Fibroblast of lung (primary cell): ENCODE measurements at places on chromosomes 5 and 9. TPM values are rescaled to one million over a fixed set of nuclear protein-coding genes. Genes with fewer than 3 reads are reported as not detected.

TMEM252 gene
- total RNA-seq = not detected in 2 replicates

PDE6A gene
- total RNA-seq = under 0.01 TPM in 2 replicates

WNT8A gene
- total RNA-seq = not detected in 2 replicates

PCDHGB5 gene
- total RNA-seq = 17.5 and 21.5 TPM in 2 replicates

FST gene
- 129 and 759 TPM in 2 replicates for total RNA-seq

GALNT12 gene
- 18.2 and 27.2 TPM in 2 replicates for total RNA-seq

LCN10 gene
- not detected in 2 replicates for total RNA-seq

RNF183 gene
- not detected in 2 replicates for total RNA-seq

SLC34A1 gene
- not detected in 2 replicates for total RNA-seq

CDHR2 gene
- total RNA-seq = under 0.01 TPM in 1 of 2 replicates, not detected in the other

DNA sequence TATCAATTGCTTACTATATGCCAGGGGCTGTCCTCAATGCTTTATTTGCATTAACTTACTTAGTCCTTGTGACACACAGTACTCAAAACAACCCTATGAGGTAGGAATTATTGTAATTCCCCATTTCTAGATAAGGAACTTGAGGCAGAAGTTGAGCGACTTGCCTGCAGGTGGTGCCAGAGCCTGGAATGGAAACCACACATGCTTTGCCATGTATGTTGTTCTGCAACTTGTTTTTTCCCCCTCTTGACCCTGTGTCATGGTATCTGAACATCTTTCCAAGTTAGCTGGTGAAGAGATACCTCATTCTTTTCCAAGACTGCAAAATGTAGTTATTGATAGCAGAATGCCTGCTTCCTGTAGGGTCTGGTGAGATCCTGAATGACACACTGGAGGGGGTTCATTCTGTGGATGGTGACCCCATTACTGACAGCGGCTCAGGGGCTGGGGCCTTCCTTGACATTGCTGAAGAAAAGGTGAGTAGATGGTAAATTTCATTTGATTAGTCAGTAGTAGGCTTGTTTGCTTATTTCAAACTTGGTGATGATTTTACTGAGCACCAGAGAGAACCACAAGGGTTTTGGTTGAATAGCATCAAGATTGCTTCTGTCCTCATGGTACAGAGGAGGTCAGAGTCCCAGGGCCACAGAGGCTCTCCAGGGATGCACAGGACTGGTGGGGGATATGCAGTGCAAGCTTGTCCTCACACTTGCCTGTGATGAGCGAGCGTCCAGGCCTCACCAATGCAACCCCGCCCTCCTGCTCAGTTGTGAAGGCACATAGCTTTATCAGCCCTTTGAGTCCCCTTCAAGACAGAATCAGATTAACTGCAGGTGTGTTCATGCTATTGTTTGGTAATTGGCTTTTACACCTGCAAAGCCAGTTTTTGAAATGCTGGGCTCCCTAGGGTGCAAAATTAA is 57.0 kb downstream of the COL15A1 start:
- peak; percentile 75 for DNase-seq

DNA sequence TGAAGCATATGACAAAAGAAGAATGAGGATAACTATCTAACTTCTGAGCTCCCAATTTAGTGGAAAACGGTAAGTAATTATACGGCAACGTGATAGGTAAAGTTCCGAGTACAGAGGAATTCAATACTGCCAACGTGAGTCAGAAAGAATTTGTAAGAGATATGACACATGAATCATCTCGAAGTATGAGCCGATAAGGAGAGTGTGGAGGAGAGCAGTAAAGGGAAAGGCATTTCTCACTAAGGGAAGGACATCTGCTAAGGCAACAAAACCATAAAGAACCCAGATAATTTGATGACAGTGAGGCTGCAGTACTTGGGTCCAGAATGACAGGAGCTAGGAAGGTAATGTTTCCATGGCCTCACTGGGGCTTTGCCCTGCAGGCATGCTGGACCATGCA is 11.0 kb downstream of the MPDZ start:
- peak; percentile 92 for DNase-seq

- DNase-seq = peak; percentile 0
Observed at GRCh38 chr9:24189986-24190385, 355.7 kb downstream of the IZUMO3 start.

GRCh38 chr5:133821311-133821741 is 147.1 kb downstream of the C5orf15 start:
- no peak for DNase-seq

GRCh38 chr5:2038321-2039179 is 155.8 kb upstream of the IRX4 start:
- peak; percentile 6 for DNase-seq

DNA sequence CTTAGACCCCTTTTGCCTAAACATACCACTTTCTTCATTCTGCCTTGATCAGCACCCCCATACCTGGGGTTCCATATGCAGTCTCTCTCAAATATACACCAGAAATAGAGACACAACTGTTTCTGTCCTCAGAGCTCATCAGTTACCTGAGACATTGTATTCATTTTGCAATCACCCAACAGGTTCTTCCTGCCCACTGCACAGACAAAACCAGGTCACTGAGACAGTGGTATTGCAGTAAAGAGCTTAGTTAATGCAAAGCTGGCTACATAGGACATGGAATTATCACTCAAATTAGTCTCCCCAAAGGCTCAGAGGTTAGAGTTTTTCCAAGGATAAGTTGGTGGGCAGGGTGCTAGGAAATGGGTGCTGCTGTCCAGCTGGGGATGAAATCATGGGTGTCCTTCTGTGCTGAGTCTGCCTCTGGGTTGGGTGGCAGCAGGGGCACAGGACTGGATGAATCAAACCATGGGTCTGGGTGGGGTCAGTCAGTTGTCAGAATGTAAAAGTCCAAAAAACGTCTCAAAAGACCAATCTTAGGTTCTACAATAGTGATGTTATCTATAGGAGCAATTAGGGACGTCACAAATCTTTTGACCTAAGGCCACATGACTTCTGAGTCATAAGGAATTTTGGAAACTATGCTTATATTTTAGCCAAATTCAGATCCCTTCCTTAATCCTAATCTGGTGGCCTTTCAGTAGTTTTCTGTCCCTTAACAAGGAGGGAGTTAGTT is 41.0 kb downstream of the KCNV2 start:
- no peak for DNase-seq

GRCh38 chr5:117394506-117395157 is 820.0 kb upstream of the SEMA6A start:
- DNase-seq = no peak

- DNase-seq = no peak
Observed at GRCh38 chr5:52856564-52856963, 68.8 kb downstream of the ITGA1 start.
